ENCODE measurements at places on chromosomes 5 and 9. TPM values are rescaled to one million over a fixed set of nuclear protein-coding genes. Genes with fewer than 3 reads are reported as not detected.

DNA sequence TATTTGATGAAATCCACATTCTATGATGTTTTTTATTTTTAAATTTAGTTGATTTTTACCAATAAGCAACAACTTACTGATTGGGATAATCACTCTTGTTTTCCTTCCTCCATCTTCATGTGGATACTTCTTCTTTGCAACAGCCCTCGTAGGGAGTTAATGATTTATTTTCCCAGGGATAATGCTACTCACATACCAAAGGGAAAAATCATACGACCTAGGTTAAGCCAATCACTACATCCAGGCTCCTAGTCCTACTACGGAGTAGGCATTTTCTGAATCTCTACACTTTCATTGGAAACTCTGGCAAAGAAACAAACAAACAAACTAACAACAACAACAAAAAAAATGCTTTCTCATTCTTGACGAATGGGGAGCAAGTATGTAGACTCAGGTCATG is 663.4 kb downstream of the PTPRD start:
- no peak for DNase-seq

DNA sequence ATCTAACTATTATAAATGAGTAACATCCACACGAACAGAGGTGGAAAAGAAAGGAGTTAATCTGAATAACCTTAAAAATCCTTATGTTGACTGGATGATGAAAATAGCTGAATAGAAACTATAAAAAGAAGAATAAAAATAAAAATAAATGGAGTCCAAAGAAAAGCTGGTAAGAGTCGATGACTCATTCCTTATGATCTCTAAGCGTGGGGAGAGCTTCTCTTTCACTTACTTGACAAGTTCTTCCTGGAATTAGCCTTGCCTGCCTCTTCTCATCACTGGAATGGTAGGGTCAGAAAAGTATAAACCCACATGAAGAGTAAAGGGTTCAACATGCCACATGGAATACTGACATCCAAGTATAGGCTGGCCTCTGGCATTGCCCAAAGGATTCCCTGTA is 477.0 kb upstream of the RGMB start:
- DNase-seq, result no peak

GRCh38 chr9:98142182-98142907 is 23.3 kb upstream of the TRIM14 start:
- peak; percentile 22 for DNase-seq

GRCh38 chr5:159083548-159084452 is 15.9 kb downstream of the EBF1 start:
- no peak for DNase-seq

GRCh38 chr5:32193591-32193990 is 19.5 kb upstream of the GOLPH3 start:
- peak; percentile 91 for DNase-seq

- DNase-seq, result no peak
Observed at GRCh38 chr5:68838157-68838718, 255.6 kb upstream of the SLC30A5 start.

Gene CD274
- total RNA-seq, result 5.9 TPM

Gene CXXC5
- total RNA-seq, result 26.5 TPM

Gene GARIN3
- not detected for total RNA-seq

Gene LRRC19
- not detected for total RNA-seq

Gene VAV2
- total RNA-seq, result 19.3 TPM

Measured in lung (tissue), 17 donors.